ENCODE measurements at places on chromosomes 11 and 22.

- DNase-seq = no peak
Measured at GRCh38 chr11:6191742-6192141, 7.3 kb upstream of the OR52W1 start.

- DNase-seq = no peak
Measured at GRCh38 chr22:45966895-45967365, 10.0 kb downstream of the WNT7B start.

- DNase-seq = no peak
Measured at GRCh38 chr11:73757598-73757997, 3.3 kb downstream of the RAB6A start.

DNA sequence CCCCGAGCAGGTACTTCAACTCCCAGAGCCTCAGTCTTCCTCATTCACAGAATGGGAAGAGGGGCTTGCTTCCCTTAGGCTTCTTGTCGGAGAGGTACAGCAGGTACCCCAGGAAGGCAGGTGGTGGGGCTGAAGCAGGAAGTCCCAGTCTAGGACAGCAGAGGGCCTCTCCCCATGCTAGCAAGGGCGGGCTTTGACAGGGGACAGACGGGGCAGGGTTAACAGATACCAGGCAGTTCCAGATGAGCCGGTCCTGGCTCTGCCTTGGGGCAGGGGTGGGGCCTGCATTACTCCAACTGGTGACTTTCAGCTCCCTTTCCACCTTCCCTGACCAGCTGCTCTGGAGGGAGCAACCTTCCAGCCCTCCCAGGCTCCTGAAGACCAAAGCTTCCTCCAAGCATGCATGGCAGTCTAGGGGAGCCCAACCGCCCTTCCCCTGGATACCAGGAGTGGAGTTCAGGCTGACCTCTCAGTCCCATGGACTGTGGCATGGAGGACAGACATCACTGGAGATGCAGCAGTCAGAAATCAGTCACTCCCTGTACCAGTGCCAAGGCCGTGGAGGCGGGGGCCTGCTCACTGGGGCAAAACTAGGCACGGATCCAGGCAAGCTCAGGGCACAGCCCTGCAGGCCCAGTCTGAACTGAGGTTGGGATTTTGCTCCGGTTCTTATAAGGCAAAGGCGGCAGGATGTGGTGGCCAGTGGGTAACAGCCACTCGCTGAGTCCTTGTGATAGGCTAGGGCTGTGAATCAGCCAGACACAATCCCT is 60.5 kb downstream of the NAT10 start:
- no peak for DNase-seq

DNA sequence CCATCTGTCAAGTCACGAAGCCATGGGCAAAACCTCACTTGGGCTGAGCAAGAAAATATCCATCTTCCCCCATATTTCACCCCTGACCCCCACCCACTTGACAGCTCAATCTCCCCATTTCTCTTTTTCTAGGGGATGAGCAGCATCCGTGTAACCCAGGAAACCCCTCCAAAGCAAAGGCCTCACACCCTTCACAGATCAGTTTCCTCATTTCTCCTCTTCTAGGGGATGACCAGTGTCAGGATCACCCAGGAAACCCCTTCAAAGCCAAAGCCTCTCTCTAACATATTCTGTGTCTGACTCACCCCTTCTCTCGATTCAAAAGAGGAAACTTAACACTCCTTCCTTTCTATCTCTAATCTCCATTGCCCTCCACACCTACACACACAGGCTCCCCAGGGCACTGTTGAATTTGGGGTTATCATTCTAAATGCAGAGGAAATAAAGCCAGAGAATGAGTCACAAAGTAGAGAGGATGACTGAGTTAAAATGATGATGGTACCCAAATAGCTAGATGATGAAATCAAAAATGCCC is 439.7 kb downstream of the BUD13 start:
- DNase-seq = no peak

DNA sequence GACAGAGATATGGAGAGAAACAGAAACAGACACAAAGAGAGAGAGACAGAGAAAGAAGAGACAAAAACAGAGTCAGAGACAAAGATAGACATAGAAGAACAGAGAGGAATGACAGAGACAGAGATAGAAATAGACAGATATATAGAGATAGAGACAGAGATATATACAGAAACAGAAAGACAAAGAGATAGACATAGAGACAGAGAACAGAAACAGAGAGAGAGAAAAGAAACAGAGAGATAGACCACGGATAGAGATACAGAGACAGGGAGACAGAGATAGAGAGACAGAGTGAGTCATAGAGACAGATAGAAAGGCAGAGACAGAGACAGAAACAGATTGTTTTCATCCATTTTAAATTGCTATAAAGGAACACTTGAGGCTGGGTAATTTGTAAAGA is 12.3 kb upstream of the MPEG1 start:
- DNase-seq = no peak

- no peak for DNase-seq
Measured at GRCh38 chr11:47863189-47863897, 15.2 kb upstream of the NUP160 start.

DNA sequence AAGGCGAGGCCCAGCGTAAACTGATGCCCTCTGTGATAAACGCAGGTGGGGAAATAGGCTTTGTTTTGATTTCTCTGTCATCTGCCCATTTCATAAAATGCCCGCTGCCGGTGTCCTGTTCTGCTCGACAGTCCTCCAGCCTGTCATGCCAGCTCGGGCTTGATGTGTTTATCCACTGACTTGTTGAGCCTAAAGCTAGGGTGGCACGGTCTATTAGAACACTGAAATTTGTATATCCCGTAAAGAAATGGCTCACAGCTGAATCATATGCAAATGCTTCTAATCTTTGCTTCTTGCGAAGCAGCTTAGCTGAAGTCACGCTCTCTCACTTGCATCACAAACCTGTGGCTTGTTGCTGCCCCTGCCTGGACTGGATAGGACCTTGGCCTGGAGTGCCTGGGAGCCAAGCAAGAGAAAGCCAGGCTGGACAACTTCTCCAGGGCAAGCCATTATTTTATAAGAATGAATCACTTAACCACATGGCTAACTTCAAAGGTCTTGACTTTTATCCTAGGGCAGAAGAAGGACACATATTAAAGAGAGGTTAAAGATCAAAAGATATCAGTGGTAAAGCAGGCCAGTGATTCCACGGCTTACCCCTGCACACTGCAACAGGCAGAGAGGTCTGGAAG is 33.1 kb downstream of the EHF start:
- DNase-seq = no peak
